ENCODE measurements at places on chromosomes 16 and 17. TPM values are rescaled to one million over a fixed set of nuclear protein-coding genes. Genes with fewer than 3 reads are reported as not detected.

OR3A3 gene
- not detected for total RNA-seq

DNA sequence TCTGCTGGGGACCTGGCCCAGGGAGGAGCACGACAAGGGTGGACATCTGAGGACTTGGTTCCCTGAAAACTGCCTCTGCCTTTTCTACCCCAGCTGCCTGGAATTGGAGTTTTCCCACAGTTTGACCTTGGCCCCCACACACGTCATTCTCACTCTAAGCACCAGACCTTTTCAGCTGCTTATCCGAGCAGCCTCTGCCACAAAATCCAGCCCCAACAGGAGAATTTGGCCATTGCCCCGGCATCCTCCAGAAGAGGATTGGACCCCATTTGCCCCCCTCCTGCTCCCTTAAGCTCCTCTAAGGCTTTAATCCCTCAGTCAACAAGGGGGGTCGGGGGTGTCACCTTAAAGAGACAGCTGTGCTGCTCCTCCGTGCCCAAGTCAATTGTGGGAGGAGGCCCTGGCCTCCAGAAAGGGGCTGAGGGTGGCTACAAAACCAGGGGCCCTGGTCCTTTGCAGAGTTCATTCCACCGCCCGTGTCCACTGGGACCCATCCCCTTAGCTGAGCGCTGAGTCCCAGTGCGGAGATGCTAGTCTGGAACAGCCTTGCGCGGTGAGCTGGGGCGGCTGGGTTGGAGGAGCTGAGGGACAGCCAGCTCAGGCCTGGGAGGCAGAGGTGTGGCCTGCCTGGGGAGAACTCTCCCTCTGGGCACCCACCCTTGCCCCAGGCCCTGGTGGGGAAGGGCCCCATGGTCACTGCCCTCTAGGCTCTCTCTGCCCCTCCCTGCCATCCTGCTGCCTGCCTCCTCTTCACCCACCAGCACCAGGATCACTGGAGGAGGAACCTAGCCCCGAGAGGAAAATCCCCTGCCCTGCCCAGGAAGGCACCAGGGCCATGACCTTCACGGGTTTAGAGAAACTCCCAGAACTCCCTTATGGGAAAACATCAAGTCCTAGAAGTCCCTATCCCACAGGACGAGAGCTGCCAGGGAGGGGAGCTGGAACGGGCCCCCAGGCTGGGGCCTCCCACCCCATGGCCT lies 18.8 kb downstream of the TTYH2 start:
- DNase-seq, result no peak

SEC14L1 gene
- 25.3 TPM for total RNA-seq

DNA sequence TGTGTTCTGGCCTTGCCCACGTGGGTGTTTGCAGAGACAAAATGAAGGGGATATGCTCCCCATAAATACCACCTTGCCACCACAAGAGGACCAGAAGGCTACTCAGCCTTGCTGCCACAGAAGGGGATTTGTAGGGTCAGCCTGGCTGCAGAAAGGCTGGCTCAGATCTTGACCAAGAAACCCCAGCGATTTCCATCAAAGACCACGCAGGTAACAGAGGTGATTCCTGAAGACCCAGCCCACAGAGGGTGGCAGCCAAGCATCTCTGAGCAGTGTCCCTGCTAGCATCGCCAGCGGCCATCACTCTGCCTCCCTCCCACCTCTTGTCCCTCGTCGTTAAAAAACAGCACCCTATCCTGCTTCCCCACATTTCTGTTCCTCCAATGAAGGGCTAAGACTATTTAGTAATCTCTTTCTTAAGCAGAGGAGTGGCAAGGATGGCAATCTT lies 54.9 kb downstream of the BEAN1 start:
- no peak for DNase-seq

DNA sequence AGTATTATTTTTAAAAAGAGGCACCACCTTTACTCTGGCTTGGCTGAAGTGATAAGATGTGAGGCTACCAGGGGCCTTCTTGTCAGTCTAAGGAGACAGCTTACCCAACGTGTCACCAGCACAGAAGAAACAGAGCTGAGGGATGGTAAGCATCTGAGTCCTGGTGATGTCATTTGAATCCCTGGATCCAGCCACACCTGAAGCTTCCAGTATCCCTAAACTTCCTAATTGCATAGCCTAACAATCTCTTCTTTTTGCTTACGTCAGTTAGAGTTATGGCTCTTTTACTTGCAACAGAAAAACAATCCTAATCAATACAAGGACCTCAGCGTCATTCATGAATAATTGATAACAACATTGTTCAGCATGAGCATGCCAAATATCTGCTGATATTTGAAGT lies 436.6 kb downstream of the SHISA9 start:
- no peak for DNase-seq
